ENCODE measurements at places on chromosomes 1 and 21. TPM values are rescaled to one million over a fixed set of nuclear protein-coding genes. Genes with fewer than 3 reads are reported as not detected.

Gene SPATA45
- not detected for total RNA-seq

Gene ATP1A2
- not detected for total RNA-seq

Gene MTOR
- total RNA-seq, result 47.0 TPM

Gene S100A9
- 0.18 TPM for total RNA-seq

Gene PIK3C2B
- total RNA-seq, result 25.1 TPM

Gene AVPR1B
- not detected for total RNA-seq

Gene TNNT2
- total RNA-seq, result not detected

Gene EPHA8
- not detected for total RNA-seq

Gene RGS8
- total RNA-seq, result not detected

Gene VWA5B1
- not detected for total RNA-seq

Gene TENT5C
- 0.09 TPM for total RNA-seq

Gene TIPRL
- total RNA-seq, result 36.8 TPM

Gene ZYG11A
- 0.63 TPM for total RNA-seq

Gene SLC25A34
- 0.38 TPM for total RNA-seq

Gene FCRL1
- not detected for total RNA-seq

Gene PRR9
- not detected for total RNA-seq

Gene CD34
- total RNA-seq, result 51.4 TPM

Gene ATG4C
- 5.1 TPM for total RNA-seq

Gene CDC7
- 5.3 TPM for total RNA-seq

Gene PER3
- total RNA-seq, result 0.90 TPM

Gene SAMSN1
- total RNA-seq, result 6.5 TPM

Gene ASAP3
- total RNA-seq, result 6.4 TPM
